ENCODE measurements at places on chromosomes 5 and 9.

- no peak for DNase-seq
These were observed 66.2 kb downstream of the MPDZ start for GRCh38 chr9:13213337-13213736.

- DNase-seq = no peak
These were observed 87.0 kb upstream of the MTAP start for GRCh38 chr9:21715408-21715807.

GRCh38 chr5:136375920-136376319 is 10.6 kb upstream of the TRPC7 start:
- no peak for DNase-seq

DNA sequence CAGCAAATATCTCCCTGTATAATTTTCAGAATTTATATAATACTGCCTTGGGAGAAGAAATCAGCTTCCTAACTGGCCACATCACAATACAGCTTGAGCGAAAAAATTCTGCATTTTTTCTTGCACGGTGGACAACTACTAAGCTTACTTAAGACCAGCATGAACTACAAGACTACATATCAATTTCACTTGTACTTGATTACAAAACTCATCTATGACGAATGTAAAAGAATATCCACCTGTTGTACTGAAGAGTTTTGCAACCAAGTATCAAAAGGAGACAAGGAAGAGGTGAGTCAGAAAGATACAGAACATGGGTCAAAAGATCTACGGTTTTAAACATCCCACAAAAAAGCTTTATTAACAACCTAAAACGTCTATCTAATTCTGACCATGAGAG is 279.4 kb downstream of the BNC2 start:
- DNase-seq = no peak

DNA sequence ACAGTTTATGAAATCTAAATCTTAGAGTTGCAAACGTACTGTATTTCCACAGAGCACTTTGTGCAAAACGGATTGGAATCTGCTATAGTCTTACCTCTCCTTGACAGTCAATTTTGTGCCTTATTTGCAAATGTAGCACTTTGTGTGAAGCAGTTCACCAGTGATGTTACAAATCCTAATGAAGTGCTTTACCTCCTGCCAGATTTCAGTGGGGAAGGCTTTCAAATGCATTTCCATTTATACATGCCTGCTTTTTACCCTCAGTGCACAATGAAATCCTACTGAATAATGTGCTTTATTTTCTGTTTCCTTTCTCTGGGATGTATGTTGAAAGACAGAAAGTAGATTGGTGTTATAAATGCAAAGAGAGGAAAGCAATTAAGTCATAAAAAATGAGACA is 2141.6 kb upstream of the C9orf72 start:
- no peak for DNase-seq

- no peak for DNase-seq
These were observed 66.9 kb downstream of the DCP2 start for GRCh38 chr5:113043491-113043931.

DNA sequence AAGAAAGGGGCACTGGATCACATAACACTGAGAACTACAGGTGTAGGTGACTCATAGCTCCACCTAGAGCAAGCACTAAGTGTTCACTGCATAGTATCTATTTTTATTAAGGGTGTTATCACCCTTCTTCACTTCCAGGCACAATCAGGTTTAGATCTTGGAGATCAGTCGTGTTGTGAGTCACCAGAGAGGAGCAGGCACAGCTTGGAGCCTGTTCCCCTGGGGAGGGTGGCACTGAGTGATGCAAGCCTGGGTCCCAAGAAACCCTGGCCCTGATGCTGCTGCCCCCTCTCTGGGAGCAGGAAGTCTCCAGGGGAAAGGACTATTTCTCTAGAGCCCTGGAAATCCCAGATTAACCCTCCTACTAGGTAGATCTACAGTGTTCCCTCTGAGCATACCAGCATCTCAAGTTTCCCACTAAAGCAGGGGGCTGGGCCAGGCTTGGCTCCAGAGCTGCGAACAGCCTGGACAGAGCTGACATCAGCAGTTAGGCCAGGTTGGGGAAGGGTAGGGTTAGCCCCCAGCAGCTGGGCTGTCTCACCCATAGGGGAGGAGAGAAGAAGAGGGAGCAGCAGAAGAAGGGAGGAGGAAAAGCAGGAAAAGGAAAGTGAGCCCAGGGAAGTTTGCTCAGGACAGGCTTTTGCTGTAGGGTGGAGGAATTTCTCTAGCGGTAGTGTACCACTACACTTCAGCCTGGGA is 28.1 kb upstream of the SPINK4 start:
- no peak for DNase-seq

DNA sequence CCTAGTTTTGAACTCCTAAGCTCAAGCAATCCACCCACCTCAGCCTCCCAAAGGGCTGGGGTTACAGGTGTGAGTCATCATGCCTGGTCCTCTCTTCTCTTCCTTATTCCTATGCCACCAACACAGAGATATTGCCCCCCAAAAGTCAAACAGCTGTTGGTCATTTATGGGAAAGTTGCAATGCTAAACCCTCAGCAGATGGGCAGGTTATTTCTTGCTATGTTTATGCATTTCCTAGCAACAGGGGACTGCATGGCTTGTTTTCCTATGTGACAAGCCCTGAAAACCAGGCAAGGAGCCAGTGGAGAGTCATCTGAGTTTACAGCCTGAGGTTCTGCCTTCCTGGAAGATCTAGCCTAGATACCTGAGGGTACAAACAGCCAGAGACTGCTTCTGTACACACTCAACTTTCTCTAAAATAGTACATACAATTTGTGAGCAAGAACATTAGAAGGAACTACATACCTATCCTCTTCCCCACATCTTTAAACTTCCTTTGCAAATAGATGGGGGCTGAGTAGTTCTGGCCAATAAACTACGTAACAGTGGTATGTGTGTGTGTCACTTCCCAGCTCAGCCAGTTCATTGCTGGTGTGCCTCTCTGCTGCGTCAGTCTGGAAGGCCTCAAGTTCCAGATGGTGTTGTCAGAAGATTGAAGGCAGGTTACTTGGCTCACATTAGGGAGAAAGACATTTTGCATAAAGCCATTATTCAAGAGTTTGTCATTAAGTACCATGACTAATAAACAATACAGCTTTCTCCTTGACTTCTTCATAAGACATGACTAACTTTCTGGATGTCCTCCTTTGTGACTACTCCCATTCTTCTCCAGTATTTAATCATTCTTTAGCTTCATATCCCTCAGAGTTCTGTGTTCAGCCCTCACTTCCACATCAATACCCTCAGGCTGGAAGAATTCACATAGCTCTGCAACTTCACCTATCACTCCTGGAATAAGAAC is 65.3 kb downstream of the CSNK1A1 start:
- no peak for DNase-seq

- no peak for DNase-seq
These were observed 155.5 kb upstream of the MOCS2 start for GRCh38 chr5:53265043-53265442.

- no peak for DNase-seq
These were observed 89.9 kb upstream of the ADAMTS2 start for GRCh38 chr5:179435181-179435580.

DNA sequence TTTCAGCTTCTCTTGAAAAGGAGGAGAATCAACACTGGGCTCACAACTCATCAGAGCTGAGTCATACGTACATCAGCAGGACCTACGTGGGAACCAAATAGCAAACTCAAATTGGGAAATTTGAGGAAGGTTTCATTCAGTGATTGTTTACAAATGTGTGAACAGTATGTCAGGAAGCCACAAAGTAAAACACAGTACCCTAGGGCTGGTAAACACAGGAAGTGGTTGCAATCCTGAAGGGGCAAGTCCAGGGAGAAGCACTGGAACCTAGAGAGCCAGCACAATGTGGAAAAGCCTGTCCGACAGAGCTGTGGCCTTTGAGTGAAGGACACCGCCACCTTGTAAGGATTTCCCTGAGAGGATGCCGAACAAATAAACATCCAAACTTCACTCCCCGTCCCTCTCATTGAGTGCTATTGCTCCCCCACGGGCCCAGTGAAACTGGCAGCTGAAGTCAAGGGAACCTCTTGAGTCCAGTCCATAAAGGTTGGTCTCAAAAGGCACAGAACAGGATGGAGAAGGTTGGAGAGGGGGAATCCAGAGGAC is 26.7 kb upstream of the RICTOR start:
- DNase-seq = no peak

DNA sequence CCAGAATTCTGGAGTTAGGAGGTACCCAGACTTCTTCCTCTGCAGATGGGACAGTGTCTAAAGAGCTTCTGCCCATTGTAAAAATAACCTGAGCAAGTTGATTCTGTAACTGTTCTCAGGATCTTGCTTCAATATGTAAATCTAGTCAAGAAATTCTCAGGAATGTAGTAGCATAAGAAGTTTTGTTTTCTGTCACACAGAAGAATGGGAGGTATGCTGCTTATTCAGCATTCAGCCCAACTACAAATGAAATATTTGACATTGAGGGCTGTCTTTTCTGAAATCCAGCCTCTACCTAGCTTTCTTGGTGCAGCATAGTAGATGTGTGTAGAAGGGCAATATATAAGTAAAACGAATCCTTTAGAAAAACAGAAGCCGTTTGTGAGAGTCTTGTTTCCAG is 13.8 kb downstream of the MACIR start:
- no peak for DNase-seq

GRCh38 chr5:17118631-17119030 is 98.8 kb upstream of the BASP1 start:
- DNase-seq = no peak

DNA sequence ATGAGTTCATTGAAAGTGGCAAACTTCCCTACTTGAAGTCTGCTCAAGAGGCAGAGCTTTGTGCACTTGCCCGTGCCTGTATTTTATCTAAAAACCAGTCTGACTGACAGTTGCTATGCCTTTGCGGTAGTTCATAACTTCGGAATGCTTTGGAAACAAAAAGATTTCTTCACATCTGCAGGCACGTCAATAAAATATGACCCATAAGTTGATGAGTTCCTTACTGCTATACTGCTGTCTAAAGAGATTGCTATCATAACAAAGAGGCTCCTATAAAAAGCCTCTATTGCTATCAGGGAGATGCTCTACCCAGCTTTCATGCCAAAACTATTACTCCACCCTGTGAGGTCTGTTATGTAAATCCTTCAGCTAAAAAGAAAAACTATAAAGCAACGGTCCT is 25.4 kb upstream of the RNF20 start:
- DNase-seq = no peak

DNA sequence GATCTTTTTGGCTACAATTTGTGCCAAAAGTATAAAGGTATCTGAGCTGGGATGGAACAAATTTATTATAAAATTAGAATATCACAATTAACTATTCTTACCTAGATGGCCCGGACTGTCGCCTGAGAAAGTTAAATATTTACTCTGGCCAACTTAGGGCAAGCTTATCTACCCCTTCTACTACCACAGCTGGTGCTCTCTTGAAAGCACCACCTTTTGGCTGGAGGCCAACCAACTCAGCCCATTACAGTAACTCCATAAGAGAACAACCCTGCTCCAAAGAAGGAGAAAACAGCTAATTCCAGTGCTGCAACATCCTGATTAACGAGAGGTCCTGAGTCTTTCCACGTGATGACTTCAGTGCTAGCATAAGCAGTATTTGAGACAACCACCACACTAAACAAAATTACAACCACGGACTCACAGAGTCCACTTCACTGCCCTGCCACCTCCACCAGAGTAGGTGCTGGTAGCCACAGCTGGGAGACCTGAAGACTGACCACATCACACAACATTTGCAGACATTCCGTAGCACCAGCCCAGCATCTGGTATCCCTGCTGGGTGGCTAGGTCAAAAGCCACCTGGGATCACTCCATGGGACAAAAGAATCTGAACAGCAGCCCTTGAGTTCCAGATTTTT is 43.2 kb downstream of the RGMB start:
- no peak for DNase-seq

All from memory B cell (primary cell).